GOT3 (cell line): ENCODE measurements at places on chromosomes 5 and 9.

DNA sequence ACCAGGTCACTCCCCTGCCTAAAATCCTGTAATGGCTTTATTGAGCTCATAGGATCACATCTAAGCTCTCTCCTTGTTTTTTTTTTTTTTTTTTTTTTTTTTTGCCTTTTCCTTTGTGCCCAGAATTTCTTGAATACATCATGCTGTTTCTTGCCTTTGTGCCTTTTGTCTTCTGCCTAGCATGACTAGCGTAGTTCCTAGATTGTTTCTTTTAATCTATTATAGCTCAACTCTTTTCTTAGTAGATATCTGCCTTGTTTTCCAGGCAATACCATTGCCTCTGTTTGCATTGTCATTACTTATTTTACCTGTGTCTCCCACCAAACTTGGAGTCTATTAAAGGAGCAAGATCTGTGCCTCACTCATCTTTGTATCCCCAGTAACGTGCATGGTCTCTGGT is 106.1 kb upstream of the C9orf72 start:
- DNase-seq = no peak

GRCh38 chr5:50694027-50694590 is 27.7 kb downstream of the PARP8 start:
- no peak for DNase-seq

- no peak for DNase-seq
Observed at GRCh38 chr5:143217065-143217803, 186.3 kb downstream of the NR3C1 start.

DNA sequence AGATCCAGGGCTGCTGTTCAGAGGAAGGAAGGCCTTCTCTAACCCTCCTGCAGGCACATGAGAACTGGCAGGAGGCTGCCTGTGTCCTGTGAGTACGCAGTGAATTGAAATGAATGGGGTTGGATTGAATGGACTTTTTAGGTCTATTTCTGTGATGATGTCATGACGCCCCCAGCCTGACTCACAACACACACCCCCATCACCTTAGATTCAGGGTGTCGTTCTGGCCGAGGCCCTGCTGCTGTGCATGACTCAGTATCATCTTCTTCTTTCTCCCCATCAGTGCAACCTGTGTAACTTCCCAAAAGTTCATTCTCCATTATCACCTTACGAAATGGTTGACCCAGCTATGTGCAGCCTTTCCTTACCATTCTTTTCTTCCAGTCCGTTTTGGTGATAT is 5.4 kb downstream of the PCAT7 start:
- no peak for DNase-seq

DNA sequence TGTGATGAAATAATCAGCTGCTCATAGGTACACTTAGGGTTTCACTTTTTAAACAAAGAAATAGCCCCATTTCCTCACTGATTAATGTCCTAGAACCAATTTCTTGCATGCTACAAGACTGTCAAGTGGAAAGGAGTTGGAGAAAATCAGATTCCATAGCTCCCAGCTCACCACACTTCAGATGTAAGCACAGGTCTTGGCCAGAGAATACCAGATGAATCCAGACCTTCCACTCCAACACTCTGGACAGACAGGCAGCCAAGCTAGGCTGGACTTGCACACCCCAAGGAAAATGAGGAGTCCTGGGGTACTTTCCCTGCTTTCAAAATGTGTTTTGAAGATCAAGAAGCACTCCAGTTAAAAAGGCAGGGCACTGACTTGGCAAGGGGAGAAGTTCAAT is 68.5 kb downstream of the KLHL3 start:
- DNase-seq = no peak

- no peak for DNase-seq
Observed at GRCh38 chr5:61758711-61759110, 426.7 kb downstream of the ZSWIM6 start.

- no peak for DNase-seq
Observed at GRCh38 chr5:18394443-18394804, 760.2 kb downstream of the TAF11L14 start.

- DNase-seq = no peak
Observed at GRCh38 chr9:100277166-100277979, 75.4 kb downstream of the TEX10 start.

DNA sequence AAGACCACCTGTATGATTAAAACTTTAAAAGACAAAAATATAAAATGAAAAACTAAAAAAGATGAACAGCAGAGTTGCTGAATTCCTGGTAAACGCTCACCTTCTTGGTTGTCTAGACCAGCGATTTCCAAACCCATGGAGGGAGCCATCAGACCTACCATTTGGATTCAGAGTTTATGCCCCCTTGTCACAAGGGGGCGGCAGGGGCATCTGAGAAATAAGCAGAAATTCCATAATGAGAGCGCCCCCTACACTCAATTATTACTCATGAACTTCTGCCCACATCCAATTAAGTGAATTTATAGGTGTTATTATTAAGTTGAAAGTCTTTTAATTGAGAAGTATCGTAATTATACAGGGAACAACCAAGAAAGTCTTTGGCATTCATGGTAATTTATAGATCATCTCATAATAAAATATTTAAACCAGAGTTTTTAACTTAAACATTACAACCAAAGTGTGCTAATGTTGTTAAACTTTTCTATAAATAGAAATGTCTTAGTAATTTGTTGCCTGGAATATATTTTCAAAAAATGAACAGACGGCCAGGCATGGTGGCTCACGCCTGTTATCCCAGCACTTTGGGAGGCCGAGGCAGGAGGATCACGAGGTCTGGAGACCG is 35.2 kb upstream of the SPATA31C2 start:
- DNase-seq = no peak

- DNase-seq = no peak
Observed at GRCh38 chr5:124648902-124649467, 97.5 kb downstream of the ZNF608 start.

DNA sequence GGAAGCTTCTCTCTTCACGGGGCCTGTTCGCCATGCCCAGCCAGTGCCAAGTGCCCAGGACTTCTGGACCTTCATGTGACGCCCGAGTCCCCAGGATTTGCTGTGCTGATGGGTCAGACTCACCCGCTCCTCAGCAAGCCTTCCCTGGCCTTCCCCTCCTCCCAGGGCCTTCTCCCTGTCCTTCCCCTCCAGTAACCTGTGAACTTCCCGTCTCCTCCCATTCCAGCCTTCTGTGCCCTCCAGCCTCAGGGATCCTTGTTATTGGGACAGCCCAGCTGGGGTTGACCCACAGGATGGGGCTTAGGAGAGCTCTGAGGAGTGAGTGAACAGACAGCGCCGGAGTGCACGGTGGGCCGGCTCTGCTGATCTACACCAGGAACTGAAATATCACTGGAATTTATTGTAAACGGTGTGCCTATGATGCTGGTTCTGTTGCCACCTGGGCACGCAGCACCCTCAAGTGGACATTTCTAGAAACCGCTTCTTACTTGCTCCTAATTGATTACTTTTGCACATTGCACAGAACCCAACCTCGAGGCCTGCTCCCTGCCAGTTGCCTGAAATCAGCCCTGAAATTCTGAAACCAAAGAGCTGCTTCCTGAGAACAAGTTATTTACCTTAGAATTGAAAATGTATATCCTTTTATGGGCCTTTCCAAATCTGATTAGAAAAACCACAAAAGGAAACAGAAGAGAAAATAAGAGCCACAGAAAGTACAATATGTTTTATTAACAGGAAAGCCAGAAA is 1.5 kb downstream of the SPAAR start:
- DNase-seq = no peak

DNA sequence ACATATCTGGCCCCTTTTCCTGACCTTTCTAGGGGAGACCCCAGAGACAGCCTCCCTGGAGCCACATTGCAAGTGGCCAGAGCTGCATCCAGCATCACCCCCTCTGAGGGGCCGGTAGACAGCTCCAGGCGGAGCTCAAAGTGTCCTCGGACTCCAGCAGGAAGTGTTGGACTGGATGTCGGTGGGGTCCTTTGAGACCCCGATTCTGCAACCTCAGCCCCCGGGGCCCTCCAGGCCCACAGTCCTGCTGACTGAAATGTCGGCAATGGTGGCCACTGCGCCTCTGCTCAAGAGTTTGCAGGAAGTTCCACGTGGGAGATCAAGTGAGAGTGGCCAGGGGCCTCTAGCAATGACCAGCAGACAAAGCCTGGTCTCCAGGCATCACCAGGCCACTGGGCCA is 115.9 kb upstream of the FOXD4L5 start:
- no peak for DNase-seq

GRCh38 chr9:13555989-13556500 is 276.6 kb upstream of the MPDZ start:
- no peak for DNase-seq
